ENCODE measurements at places on chromosomes 7 and 10.

DNA sequence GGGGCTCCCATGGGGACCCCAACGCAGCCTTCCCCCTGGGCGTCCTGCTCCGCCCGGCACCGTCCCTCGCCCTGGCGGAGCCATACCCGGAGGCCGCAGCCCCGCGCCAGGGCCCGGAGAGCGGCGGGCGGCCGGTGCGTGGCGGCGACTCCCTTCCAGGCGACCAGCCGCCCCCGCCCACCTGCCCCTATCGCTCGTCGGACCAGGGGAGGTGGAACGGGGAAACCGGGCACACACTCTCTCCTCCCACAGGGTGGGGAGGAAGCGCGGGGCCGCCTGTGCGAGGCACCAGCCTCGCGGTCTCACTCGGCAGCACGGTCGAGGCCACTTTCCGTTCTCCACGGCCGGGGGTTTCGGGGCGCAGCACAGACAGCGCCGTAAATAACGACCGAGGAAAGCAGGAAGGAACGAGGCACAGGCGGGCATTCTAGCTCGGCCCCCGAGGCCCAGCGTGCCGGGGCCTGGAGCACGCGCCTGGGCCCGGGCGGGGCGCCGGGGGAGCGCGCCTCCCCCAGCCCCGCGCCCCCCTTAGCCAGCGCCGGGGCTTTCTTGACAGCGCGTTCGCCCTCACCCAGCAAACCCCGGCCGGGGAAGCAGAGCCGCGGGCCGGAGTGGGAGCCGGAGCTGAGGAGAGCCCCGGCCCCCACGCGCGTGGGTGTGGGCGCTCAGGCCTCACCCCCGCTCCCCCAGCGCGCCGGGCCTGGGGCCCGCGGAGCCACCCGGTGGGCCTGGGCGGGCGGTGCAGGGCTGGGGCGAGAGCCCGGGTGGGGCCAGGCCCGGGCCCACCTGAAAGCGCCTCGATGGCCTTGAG is 936 bp downstream of the IGF2BP3 start:
- peak; percentile 42 for DNase-seq

DNA sequence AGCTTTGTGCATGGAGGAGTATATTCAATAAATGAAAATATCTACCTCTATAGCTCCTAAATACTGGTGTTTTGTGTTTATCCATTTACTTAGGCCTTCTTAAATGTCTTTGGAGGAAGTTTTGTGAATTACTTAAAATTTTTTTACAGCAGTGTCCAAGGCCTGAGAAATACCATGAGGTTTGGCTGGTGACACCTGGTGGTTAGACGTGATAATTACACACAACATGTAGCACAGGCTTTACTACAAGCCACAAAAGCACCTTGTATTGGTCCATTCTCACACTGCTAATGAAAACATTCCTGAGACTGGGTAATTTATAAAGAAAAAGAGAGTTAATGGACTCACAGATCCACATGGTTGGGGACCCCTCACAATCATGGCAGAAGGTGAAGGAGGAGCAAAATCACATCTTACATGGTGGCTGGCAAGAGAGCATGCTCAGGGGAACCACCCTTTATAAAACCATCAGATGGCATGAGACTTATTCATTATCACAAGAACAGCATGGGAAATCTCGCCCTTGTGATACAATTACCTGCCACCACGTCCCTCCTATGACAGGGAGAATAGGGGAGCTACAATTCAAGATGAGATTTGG is 20.6 kb downstream of the HYAL4 start:
- peak; percentile 33 for DNase-seq

- DNase-seq, result no peak
Measured at GRCh38 chr10:126437635-126438406, 49.5 kb upstream of the ADAM12 start.

DNA sequence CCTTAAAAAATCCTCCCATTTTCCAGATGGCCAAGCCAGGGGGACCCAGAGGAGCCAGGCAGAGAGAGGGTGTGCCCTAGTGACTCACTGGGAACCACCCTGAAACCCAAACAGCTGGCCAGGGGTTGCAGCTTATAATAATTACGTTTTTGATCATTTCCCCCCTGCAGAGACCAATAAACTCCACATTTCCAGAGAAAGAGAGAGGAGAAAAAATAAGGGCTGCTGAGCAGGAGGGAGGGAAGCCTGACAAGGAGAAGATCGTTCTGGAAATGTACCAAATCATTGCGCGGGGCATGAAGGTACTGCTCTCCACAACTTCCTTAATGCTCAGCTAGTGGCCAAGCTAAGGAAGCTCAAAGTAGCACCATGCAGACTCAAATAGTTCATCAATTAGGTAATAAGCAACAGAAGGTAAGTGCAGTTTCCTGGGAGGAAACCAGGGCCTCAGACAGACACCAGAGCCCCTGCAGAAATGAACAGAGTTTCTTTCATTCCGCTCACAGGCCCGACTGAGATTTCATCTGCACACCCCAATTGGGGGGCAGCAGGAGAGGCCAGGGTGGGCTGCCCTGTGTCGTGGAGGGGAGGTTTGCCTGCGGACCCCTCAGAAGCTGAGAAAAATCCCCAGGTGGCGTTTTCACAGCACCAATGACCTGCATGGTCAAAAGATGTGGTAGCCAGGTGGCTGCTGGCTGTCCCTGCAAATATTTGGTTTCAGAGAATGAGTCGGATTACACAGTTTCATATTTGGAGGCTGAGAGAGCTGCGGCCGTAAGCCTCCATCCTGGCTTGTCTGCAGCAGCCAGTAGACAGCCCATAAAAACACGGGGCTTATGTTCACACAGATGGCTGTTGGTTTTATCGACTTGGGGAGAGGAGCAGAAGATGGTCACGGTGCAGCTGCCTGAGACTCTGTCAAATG is 153.2 kb upstream of the LYZL2 start:
- DNase-seq, result no peak

GRCh38 chr7:92325173-92325572 is 79.4 kb downstream of the ANKIB1 start:
- DNase-seq, result no peak

DNA sequence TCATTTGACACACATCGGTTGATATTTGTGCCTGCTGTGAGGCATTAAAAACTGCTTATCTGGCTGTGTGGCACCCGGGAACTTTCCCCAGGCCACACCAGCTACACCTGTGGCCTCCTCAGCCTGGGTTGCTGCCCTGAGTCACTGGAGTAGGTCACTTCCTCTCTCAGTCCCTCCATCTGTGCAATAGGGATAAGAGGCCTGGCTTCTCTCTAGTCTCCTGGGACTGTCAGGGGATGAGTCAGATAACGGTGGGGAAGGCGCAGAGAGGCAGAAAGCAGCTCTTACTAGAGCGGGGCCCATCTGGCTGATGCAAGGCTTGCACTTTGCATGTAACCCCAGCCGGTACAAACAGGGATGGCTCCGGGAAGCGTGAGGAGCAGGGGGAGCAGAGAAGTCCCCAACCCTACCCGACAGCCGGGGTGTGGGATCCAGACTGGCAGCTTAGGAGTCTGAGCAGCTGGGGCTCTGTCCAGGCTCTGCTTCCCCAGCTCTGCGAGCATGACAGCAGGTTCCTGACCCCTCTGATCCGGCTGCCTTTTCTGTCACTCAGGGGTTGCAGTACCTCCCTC is 34.0 kb downstream of the DNAJB12 start:
- peak; percentile 49 for DNase-seq

Measured in CD4-positive, alpha-beta T cell treated with Interleukin-1 beta for 1 hour (primary cell).